ENCODE measurements at places on chromosomes 6 and 20.

GRCh38 chr6:6434723-6435122 lies 114.3 kb upstream of the F13A1 start:
- no peak for DNase-seq

- no peak for DNase-seq
These were observed 9.2 kb upstream of the SLC9A8 start for GRCh38 chr20:49803418-49803817.

DNA sequence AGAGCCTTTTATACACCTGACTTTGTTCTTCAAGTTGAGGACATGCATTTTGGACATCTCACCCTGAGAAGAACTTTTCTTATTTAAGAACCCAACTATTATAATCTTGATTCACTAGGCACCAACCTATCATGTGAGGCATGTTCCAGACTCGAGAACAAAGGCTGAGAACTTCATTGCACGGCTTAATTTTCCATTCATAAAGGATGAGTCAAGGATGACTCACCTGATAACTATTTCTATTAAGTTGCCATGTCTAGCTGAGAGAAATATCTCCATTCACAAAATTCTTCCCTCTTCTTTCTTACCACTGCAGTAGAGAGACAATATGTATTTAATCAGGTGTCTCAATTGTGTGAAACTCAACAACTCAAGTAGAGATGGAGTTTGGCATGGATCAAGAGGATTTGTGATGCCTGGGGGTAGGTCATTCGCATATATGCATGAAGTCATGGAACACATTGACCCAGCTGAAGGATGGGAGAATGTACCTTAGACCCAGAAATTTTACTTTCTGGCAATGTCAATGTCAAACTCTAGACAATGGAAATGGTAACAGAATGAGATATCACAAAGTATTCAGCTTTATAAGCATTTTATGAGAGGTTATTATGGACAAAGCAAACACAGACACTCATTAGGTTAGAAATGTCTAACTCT lies 208.7 kb upstream of the PRND start:
- no peak for DNase-seq

GRCh38 chr20:58102744-58103516 lies 125.5 kb downstream of the ANKRD60 start:
- peak; percentile 62 for DNase-seq

- no peak for DNase-seq
These were observed 44.8 kb upstream of the IYD start for GRCh38 chr6:150324044-150324443.

DNA sequence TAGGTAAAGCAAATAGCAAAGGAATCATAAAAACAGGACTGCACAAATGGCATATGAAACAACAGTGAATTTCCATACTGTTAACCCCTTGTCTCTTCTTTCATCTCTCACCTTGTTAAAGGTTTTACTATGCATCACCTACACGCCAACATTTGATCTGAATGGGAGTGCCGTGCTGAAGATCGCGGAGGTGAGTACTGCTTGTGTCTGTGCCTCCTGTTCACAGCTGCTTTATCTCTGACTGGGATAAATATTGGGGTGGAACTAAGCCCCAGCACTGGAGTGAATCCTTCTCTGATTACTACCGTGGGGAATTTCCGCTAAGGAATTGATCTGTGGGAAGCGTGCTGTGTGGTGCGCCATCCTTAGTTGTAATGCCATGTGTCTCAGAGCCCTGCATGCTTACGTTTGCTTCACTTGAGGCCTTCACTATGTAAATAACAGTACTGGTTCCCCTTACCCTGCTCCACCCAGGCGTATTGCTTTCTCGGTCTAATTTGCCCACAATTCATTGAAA lies 11.4 kb upstream of the PBOV1 start:
- DNase-seq = no peak

- DNase-seq = peak; percentile 68
These were observed 21.5 kb downstream of the COL9A3 start for GRCh38 chr20:62838128-62838891.

DNA sequence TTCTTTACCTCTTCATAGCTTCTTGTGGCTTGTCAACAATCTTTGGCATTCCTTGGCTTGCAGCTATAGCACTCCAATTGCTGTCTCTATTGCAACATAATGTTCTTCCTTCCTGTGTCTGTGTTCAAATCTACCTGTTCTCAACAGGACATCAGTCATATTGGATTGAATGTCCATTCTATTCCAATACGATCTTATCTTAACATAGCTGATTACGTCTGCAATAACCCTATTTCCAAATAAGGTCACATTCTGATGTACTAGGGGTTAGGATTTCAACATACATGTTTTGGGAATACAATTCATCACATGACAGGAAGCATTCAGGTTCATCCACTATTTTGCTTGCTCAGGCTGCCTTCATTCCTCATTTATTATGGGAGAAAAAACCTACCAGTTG lies 684.4 kb upstream of the CITED2 start:
- DNase-seq = no peak

DNA sequence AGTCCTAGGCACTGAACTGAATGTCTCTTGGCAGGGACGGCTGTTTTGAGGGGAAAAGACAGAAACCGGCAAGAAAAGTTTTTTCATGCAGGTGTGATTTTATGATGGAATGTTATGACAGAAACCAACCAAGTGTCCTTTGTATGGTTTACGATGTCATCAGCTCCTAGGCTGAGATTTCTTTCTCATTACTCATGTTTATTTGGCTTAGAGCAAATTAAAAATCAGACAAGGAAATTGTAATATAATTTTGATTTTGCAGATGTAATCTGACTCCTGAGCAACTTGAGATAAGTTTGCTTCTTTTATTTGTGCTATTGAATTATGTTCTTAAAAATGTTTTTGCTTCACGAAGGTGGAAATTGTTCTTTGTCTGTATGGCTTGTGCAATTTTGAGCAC lies 58.8 kb upstream of the MAP3K7 start:
- DNase-seq = no peak

GRCh38 chr20:2301164-2301622 lies 5.4 kb downstream of the TGM3 start:
- peak; percentile 51 for DNase-seq

- peak; percentile 98 for DNase-seq
These were observed at the start of gene TMEM242 for GRCh38 chr6:157323255-157323965. TMEM242 (minus strand) TSS chr6:157323519; CDS start chr6:157323499, 20 bp downstream.

GRCh38 chr20:1874450-1875182 lies 20.6 kb upstream of the SIRPA start:
- DNase-seq = no peak

DNA sequence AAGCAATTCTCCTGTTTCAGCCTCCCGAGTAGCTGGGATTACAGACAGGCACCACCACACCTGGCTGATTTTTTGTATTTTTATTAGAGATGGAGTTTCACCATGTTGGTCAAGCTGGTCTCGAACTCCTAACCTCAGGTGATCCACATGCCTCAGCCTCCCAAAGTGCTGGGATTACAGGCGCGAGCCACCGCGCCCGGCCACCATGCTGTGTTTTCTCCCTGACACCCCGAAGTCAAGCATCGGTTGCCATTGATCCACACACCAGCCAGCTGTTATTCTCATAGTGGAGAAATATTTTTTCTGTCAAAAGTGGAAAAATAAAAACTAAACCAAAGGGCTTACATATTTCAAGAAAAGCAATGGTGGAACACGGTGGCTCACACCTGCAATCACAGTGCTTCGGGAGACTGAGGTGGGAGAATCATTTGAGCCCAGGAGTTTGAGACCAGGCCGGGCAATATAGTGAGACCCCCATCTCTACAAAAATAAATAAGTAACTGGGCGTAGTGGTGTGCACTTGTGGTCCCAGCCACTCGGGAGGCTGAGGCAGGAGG lies 157.4 kb downstream of the ZMYND8 start:
- no peak for DNase-seq

- no peak for DNase-seq
These were observed 22.0 kb downstream of the KIF13A start for GRCh38 chr6:17965397-17965796.

DNA sequence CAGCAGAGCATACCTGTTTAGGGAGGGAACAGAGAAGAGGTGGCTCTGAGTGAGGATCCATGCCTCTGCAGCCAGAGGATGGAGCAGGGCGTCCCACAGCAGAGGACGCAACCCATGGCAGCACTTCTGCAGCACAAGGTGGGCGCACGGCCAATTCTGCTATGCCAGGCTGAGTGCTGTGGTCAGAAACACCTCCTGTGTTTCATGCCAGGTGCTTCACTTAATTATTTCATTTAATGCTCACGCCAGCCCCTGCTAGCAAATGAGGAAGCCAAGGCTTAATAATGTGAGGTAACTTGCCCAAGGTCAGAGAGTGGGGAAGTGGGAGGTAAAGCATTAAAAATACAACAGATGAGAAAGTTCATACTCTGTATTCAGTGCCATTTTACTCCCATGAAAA lies 68.5 kb upstream of the PTGIS start:
- DNase-seq = no peak

DNA sequence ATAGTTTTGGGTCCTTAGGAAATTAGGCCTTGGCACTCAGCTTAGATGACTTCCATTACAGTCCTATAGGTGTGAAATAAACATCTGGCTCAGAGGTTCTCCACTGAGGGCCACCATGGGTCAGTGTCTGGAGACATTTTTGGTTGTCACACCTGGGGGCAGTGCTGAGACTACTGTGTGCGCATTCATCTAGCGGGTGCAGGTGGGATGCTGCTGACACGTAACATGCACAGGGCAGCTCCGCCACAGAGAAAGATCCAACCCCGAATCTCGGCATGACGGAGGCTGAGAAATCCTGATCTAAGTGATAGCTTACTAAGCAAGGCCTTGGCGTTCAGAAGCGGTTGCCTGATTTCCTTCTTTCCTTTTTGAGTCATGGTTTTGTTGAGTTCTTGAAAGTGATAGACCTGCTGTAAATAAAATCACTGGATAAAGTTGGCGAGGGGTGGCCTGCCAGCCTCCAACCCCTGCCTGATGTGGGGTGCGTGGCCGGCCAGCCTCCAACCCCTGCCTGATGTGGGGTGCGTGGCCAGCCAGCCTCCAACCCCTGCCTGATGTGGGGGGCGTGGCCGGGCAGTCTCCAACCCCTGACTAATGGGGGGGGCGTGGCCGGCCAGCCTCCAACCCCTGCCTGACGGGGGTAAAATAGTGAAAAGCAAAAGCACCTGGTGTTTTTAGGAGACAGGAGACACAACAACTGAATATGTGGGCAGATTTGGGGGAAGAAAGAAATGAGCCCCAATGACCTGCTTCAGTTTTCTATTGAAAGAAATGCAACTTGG lies 158.1 kb downstream of the CDH26 start:
- DNase-seq = no peak

DNA sequence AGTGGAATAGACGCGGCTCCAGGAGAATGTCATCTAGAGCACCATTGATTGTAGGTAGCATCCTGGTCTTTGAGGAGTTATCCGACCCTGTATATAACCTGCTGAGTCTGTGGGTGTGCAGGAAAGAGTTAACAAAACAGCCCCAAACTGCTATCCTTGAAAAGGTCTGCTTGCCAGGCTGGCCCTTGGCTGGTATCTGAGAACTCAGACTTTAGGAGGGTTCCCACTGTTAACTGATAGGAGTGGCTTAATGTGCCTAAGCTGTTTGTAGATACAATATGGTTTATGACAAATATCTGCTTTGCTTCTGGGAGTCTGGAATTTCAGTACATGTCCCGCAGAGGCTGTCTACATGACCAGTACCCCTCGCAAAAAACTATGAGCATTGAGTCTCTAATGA lies 27.6 kb upstream of the MCUR1 start:
- no peak for DNase-seq

- DNase-seq = no peak
These were observed 87.0 kb downstream of the DACT2 start for GRCh38 chr6:168232528-168232927.

DNA sequence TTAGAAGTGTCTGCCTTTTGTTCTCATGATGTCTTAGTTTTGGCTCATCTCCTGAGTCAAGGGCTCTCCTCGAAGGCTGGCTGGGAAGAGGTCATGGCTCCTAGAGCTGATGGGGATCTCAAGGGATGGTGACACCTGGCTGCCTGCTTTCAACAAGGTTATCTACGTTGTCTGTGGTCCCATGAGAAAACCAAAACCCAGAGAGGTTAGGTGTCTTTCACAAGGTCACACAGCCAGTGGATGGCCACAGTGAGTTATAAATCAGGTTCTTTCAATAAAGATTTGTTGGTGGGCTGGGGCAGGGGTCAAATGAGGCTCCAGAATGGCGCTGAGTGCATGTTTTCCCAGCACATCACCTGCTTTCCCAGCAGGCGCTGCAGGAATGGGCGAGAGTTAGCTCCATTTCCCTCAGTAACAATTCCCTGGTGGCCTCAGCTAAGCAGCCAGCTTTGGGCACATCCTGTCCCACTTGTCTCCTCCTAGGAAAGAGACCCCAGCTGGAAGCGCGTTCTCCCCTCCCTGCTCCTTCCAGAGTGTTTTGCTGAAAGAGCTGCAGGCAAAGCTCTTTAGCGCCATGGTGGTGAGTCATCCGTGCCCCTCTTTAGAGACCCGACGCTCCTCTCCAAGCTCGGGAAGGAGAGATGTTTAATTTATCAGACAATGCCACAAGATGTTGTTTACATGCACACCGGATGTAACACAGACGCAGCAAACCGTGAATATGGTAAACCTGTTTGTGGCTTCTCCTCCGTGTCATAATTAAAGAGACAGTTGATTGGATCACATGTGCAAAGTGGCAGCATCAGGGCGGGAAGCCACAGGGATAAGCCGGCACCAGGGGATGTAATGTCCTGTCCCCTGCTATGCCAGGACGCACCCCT lies 109.7 kb downstream of the LRFN2 start:
- no peak for DNase-seq

DNA sequence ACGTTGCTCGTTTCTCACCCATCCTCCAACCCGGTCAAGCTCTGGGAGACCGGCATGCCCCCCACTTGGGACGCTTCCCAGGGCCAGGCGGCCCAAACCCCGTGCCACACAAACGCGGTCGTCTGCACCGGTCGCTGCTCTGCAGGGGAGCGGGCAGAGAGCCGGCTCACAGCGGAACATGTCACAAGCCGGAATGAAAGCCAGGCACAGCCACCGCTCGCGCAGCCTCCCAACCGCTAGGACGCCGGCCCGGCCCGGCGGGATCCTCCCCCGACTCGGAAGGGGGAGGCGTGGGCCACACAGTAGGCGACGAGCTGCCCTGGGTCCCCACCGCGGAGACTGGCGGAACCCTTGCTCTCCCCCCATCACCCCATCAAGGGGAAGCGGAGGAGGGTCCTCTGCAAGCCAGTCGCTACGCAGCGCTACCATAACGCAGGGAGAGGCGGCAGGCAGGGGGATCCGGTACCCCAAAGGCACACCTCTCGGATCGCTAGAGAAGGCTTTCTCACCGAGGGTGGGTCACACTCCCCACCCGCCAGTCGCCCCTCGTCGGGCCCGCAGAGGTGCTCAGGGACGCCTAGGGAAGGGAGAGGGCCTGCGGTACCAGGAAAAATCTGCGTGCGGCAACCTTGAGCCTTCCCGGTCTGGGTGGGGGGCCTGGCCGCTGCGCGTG lies 768.4 kb upstream of the DEFB115 start:
- DNase-seq = no peak
